Effector memory CD4-positive, alpha-beta T cell (primary cell): ENCODE measurements at places on chromosomes 12 and 14.

DNA sequence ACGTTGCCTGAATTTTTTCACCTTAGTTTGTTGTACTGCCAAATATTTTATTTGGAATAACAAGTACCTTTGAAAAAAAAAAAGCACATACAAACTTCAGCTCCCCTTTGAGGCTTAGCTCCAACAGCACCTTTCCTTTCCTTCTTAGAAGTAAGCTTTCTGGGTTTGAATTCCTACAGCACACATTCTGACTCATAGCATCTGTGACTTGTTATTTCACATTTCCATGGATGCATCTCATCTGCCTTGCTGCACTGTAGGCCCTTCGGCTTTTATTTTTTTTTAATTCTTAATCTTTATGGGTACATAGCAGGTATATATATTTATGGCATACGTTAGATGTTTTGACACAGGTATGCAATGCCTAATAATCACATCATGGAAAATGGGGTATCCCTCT is 7.2 kb downstream of the LGALS3 start:
- DNase-seq, result no peak

DNA sequence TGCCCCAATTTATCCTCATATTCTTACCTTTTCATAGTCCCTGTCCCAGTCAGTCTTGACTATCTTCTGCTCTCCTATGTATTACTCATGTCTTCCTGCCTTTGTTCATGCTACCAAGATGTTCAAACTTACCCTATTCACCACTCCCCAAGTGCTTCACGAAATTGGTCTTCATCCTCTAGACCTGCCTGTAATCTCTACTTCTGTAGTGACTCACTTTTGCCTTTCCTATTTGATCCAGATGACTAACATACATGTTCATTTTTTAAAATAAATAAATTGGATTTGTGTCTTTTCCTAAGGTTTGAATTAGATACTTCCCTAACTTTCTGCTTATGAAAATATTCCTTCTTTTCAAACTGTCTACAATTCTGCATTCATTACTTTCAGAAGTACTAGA is 107.7 kb upstream of the PPM1H start:
- no peak for DNase-seq

DNA sequence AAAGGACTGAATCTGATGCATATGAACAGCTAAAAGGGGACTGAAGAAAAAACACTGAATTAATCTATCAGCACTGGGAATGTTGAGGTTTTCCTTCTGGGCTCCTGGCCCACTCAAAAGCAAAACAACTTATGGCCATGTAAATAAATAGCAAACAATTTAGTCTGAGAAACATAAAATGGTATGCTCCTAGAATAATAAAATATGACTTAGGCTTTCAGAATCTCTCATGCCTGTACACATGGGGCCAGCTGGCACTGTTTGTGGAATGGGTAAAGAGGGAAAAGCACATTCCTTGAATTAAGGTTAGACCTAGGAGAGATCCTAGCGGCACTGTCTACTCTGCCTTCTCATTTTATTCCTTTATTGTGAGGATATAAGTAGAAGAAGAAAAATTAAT is 6.2 kb downstream of the KLHDC2 start:
- no peak for DNase-seq

- DNase-seq, result no peak
These were observed 56.4 kb downstream of the VCPKMT start for GRCh38 chr14:50059763-50060616.

GRCh38 chr12:8143261-8143660 is 13.6 kb upstream of the ZNF705A start:
- no peak for DNase-seq

DNA sequence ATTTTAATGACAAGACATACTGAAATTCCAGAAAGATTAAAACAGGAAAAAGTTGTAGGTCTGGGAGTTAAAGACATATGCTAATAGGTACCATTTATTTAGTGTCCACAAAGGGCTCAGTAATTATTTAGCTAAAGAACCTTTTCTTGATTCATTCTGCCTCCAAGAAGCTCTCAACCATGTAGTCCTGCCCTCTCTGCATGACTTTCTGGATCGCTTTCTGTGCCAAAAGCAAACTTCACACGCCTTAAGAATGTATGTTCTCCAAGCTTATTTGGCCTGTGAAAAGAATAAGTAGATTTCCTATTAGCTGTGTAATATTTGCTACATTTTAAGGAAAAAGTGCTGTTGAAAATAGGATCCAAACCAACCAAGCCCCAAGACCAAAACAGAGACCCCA is 291.7 kb downstream of the C12orf75 start:
- DNase-seq, result no peak

GRCh38 chr12:117155278-117156060 is 34.8 kb downstream of the FBXO21 start:
- peak; percentile 46 for DNase-seq

- DNase-seq, result no peak
These were observed 102.7 kb upstream of the ST8SIA1 start for GRCh38 chr12:22437031-22437806.

GRCh38 chr14:105500726-105501101 is 9.7 kb downstream of the TEDC1 start:
- DNase-seq, result no peak

- no peak for DNase-seq
These were observed 24.1 kb downstream of the TTC8 start for GRCh38 chr14:88848571-88848970.

GRCh38 chr14:25132732-25133422 is 82.9 kb upstream of the STXBP6 start:
- peak; percentile 3 for DNase-seq

DNA sequence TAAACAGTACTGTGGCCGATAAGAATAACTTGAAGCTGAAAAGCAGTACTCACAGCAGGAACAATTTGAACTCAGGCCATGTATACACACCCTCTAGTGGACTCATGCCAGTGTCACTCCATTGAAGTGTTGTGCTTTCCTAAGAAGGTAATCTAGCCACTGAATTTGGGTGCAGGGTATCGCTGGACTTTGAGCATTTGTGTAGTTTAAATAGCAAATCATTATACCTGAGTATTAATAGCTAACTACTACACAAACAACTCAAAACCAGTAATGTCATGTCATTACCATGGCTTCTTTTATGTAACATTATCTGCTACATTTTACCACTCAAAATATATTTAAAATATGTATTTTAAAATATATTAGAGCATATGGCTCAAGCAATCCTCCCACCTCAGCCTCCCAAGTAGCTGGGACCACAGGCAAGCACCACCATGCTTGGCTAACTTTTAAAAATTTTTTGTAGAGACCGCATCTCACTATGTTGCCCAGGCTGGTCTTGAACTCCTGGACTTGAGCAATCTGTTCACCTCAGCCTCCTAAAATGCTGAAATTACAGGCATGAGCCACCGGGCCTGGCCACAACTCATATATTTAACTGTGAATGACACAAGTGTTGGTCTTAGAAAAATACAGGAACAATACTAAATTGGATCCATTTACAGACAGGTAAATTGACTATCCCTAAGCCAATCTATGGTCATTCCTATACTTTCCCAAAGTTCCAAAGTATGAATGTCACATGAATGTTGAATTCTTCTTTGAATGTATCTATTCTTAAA is 25.6 kb upstream of the ARID4A start:
- no peak for DNase-seq

DNA sequence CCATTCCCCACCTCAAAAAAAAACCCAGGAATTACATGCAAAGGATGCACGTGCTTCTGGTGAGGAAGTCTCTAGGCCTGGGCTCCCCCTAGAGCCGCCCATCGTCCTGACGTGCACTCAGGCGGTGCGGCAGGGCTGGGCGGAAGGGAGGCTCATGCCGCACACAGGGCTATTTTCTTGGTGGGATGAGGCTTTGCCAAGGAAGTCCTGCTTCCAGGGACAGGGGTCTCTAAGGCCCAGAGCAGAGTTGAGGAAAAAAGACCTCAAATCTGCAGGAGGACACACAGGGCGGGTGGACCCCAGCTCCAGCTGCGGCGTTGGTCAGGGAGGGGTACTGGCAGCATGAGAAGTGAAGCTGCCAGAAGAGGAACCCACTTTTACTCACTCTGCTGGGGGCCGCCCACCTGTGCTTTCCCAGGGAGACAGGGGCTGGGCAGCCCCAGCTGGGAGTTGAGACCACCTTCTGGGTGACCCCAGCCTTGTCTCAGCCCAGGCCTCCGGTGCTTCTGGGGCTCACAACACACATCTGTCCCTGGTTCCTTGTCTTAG is 4.2 kb downstream of the RHOF start:
- no peak for DNase-seq

GRCh38 chr12:31527083-31527482 is 63.9 kb downstream of the DENND5B start:
- DNase-seq, result no peak

- DNase-seq, result no peak
These were observed 235.2 kb downstream of the PCNX1 start for GRCh38 chr14:71142375-71143038.

GRCh38 chr12:65496617-65497016 is 218.1 kb downstream of the MSRB3 start:
- DNase-seq, result no peak
